ENCODE measurements at places on chromosomes 11 and 22.

DNA sequence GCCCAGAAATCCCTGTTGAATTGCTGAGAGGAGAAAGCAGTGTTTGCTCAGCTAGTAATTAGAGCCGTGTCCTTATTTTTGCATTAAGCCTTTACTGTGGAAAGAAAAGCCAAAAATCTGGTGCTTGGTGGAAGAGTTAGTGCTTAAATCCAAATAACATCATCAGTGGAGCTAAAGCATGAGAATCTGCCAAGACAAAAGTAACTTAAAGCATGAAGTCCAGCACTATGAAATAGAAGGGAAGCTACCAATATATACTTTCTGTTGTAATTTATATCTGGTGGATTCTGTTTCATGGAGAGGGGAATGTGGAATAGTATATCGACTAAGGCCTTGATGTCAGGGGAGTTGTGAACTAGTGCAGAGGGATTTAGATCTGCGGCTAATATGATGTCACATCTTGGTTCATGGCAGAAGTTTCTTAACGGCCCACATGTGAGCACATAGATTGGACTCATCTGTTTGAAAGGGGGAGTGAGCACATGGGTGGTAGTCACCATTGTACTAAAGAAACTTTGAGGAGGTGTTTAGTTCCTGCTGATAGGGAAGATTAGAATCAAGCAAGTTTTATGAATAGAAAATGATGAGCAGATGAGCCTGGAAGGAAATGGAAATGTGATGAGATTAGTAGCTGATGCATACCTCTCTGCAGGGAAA lies 224.4 kb upstream of the MTNR1B start:
- no peak for DNase-seq

DNA sequence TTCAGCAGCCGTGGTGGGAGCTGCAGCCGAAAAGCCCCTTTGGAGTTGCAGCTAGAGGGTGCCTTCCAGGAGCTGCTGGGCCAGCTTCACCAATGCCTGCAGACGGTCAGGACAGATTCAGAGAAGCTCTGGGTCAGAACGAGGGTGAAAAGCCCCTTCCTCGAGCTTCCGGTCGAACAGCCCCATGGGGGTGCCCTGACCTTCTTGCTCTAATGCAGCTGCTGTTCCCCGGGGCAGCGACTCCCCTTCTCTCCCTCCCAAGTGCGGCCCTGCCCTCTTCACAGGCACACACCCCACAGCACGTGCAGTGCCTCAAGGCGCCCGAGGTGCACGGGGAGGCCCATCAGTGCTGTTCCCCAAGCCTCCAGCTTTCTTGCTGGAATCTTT lies 9.6 kb upstream of the IFITM3 start:
- DNase-seq, result no peak

DNA sequence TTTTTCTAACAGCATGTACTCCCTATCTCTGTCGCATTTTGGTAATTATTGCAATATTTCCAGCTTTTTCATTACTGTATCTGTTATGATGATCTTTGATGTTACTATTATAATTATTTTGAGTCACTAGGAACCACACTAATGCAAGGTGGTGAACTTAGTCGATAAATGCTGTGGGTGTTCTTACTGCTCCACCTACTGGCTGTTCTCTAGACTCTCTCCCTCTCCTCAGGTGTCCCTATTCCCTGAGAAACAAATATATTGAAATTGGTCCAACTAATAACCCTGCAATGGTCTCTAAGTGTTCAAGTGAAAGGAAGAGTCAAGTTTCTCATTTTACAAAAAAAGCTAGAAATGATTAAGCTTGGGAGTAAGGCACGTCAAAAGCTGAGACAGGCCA lies 10.5 kb downstream of the ARL14EP start:
- DNase-seq, result peak; percentile 41

GRCh38 chr11:84566671-84567070 lies 1060.5 kb downstream of the DLG2 start:
- DNase-seq, result peak; percentile 16

DNA sequence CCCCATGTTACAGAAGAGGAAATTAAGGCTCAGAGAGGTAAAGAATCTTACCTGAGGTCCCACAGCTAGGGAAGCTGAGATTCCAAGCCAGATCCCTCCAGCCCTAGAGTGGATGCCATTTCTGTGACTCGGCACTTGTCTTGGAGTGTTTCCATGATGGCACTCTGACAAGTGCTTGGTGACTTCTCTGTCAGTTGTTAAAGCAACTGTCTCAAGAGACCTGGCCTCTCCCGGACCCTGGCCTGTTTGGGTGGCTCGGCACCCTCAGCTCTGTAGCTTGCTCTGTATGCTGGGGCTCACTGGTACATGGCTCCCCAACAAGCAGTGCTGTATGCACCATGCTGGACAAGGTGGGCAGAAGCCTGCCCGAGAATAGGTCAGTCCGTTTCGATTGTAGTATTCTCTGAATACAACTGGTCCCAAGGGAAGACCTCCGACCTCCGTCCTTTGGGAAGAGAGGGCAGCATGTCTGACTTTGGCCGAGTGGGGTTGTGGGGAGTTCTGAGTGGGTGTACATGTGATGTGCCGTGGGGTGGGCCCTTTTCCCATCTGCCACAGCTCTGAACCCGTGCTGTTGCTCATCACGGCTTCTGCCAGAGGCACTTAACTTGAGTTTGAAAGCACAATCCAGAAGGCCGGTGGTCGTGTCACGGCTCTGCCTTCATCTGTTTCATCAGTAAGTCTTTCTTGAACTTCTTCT lies 12.4 kb downstream of the ACO2 start:
- no peak for DNase-seq

GRCh38 chr22:44683237-44683636 lies 18.8 kb upstream of the PRR5 start:
- no peak for DNase-seq

DNA sequence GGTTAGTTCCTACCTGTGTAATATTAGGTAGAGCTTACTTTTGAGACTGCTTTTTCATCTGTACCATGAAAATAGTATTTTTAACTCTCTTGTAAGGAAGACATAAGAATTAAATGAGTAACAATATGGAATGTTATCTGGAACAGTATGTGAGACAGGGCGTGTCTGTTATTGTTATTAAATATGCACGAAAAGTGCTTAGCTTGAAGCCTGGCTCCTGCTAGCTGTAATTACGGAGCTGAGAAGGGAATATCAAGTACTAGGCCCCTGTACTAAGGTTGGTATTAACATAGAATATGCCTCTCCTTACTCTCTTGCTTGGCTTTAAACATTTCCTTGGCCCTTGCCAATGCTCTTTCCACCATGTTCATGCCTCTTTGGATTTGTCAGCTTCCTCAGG lies 194.0 kb downstream of the FAM76B start:
- DNase-seq, result no peak

DNA sequence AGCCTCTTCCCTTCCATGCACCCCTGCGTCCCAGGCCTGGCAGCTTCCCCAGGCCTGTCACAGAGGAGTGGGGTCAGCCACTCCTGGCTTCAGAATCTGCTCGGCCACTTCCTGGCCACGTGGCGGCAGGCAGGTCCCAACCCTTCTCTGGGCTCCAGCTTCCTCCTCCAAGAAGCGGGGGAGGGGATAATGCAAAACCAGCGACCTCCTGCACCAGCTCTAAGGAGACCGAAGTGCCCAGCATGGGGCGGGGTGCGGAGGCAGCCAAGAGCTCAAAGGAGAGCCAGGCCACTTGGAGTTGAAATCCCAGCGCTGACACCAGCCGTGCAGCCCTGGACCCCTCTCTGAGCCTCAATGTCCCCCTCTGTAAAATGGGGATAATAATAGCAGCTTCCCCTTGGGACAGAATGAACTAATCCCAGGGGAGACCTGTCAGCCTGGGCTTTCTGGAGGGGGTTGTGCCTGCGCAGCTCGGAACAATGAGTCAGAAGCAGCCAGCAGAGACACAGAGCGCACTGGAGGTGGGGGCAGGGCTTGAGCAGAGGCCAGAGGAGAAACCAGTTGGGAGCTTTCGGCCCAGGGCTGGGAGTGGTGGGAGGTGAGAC lies 22.8 kb upstream of the PICK1 start:
- peak; percentile 77 for DNase-seq

All from hematopoietic multipotent progenitor cell treated with erythropoietin and hydrocortisone succinate and interleukin-3 and kit ligand, for 4 days (in vitro differentiated cells).